ENCODE measurements at places on chromosomes 11 and 22.

DNA sequence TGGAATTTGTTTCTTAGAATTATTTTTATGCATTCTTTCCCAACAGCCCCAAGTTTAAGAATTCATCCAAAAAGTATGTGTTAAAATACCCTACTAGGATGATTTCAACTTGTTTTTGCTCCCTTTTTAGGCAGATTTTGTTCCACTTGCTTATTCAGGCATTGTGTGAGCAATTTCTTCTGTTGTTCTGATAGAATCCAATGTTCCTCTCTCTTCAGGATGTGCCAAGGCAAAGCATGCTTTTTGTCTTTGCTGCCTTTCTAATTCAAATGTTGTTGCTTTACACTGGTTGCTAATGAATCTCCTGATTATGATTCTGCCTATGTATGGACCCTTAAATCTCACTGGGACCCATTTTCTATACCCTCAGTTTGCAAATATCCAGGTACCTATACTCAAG, 131.2 kb upstream of the ARHGAP42 start:
- DNase-seq: no peak

DNA sequence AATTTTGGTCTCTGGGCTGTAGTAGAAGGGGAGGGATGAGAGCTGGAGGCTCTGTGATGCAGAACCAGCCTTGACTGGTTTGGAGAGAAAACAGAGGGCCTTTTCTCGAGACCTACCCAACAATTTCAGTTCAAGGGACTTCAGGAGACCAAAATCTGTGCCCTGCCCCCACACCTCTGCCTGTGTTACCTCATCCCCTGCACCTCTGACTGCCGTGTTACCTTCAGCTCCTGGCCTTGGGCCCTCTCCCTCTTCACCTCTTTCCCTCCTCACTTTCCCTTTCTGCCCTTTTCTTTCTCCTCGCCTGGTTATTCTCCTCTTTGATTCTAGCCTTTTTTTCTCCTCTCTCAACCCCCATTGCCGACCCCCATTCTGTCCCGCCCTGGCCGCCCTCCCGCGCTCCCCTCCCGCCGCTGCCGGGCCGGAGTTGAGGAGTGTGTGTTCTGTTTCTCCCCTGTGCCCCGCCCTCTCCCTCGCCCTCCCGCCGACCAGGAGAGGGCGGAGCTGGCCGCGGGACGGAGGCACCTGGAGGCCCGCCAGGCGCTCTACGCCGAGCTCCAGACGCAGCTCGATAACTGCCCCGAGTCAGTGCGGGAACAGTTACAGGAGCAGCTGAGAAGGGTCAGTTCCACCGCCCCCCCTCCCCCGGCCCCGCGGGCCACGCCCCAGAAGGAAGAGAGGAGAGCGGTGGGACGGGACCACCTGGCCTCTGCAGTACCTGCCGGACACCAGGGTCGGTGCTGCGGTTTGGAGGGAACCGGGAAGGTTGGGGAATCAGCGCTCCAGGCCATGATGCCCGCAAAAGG, 27.2 kb downstream of the PHLDB1 start:
- DNase-seq: peak; percentile 33

GRCh38 chr11:73760135-73760678, 667 bp downstream of the RAB6A start:
- no peak for DNase-seq

GRCh38 chr22:21104126-21104691, 58.5 kb downstream of the LRRC74B start:
- DNase-seq: no peak
